ENCODE measurements at places on chromosomes 13 and 19.
A peak's percentile ranks its signal among the peaks of the same experiment; 100 is the strongest.

- DNase-seq = no peak
Observed at GRCh38 chr19:38213469-38213868, 10.6 kb downstream of the DPF1 start.

DNA sequence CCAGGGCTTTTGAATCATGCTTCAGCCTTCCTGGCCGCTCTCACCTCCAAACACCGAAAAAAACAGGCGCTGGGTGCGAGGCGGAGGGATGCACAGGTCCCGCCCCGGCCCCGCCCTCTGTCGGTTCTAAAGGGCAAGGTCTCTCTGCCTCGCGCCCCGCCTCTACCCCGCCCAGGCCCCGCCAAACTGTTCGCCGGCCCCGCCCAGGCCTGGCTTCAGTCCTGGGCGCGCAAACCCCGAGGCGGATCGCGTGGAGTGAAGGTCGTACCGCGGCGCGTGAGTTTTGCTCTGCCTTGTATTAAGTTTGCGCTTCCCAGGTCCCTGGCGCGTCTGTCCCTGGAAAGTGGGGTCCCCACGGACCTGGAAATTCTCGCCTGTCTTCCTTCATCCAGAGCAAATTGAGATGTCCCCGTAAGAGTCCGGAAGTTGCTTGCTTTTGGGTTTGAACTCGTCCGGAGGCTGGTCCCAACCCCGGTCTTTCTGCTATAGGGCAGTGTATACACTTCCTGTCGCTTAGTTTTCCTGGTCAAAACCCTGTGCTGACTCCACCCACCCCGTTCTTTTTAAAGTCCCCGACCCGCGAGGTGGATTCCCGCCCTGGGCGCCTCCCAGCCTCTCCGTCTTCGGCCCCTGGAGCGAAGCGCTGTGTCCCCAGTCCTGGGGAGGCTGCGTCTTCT lies 8.4 kb downstream of the ZNF808 start:
- DNase-seq = no peak

GRCh38 chr19:52990759-52991418 lies 22.8 kb upstream of the ERVV-1 start:
- no peak for DNase-seq

DNA sequence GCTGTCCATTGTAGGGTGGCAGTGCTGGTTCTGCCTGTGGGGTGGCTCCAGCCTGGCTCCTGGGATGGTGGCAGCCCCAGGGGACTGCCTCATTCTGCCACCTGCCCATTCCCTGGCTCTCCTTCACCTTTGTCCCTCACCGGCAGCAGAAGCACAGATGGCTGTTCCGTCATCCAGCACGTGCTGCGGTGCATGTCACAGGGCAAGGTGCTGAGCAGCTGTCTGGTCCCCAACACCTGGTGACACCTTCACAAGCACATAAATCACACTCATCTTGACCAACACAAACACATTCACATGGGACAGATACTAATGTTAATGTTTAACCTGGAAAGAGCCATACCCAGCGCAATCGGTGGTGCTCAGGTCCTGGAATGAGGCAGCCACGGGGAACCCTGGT lies 126.8 kb downstream of the UQCRFS1 start:
- peak; percentile 40 for DNase-seq

- no peak for DNase-seq
Observed at GRCh38 chr19:17797424-17798201, 2.7 kb downstream of the B3GNT3 start.

GRCh38 chr13:29423050-29423449 lies 172.4 kb downstream of the SLC7A1 start:
- DNase-seq = no peak

DNA sequence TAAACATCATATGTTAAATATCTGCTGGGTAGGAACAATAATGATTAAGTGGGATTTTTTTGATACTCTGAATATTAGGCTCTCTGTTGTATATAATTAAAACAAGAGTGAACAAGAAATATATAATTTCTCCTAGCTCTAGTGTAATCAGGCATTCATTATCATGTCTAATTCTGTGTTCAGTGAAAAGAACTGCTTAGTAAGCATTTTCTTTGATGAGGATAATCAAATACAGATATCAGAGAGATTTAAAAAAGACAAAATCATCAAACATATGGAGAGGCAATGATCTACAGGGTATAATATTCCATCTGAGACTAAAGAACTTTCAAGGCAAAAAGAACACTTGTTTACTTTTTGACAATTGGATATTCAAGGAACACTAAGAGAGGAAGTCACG lies 241.1 kb downstream of the DNAJC15 start:
- no peak for DNase-seq

DNA sequence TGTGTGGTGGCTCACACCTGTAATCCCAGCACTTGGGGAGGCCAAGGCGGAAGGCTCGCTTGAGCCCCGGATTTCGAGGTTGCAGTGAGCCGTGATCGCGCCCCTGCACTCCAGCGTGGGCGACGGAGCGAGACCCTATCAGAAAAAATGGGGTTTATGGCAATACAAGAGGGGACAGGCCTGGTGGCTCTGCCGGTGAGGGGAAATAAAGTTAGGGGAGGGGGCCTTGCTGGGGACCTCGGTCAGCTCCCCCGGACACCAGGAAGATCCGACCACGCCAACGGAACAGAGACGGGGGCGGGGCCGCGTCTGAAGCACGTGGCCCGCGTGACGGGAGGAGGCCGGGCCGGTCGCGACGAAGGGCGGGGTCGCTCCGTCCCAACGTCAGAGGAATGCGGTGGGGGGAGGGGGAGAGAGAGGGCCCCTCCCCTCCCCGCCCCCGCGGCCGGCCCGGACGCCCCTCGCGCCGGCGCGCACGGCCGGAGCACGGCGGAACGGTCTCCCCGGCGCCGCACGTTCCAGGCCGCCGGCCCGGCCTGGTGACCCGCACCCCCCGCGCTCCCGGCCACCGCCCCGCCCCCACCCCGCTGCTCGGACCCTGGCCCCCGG lies 1.9 kb upstream of the HNRNPL start:
- peak; percentile 94 for DNase-seq

GRCh38 chr19:42193706-42194105 lies 23.8 kb downstream of the DEDD2 start:
- no peak for DNase-seq

DNA sequence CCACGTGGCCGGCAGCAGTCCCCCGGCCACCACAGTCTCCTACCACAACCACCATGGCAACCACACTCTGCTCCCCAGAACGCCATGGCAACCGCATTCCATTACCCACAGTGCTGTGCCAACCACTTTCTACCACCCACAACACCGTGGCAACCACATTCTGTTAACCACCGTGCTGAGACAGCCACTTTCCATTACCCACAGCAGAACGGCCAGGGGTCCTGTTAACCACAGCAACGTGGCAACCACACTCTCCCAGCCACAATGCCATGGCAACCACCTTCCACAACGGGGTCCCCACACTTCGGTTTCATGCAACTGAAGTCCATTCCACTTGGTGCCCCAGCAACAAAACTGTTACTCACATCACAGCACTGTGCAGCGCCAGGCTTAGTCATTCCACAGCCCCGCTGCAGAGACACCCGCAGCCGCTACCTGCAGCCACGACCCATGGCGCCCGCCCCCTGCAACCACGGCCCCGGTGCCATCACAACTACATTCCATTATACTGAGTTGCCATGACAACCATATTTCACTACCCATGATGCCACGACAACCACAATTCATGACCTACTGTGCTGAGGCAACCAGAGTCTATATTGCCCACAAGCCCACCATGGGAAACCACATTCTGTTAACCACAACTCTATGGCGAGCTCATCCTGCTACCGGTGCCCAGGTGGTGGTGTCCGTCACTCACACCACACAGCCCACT lies 10.0 kb downstream of the DPF1 start:
- no peak for DNase-seq

GRCh38 chr19:11382898-11383705 lies 1.0 kb downstream of the EPOR start:
- DNase-seq = peak; percentile 32

DNA sequence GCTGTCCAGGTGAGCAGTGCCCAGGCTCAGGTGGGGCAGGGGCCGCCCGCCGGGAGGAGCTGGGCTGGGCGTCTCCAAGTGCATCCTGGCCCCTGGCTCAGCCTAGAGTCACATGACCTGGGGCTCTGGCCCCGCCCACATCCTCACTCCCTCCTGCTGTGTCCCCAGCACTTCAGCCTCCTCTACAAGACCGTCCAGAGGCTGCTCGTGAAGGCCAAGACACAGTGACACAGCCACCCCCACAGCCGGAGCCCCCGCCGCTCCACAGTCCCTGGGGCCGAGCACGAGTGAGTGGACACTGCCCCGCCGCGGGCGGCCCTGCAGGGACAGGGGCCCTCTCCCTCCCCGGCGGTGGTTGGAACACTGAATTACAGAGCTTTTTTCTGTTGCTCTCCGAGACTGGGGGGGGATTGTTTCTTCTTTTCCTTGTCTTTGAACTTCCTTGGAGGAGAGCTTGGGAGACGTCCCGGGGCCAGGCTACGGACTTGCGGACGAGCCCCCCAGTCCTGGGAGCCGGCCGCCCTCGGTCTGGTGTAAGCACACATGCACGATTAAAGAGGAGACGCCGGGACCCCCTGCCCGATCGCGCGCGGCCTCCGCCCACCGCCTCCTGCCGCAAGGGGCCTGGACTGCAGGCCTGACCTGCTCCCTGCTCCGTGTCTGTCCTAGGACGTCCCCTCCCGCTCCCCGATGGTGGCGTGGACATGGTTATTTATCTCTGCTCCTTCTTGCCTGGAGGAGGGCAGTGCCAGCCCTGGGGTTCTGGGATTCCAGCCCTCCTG lies 16.8 kb upstream of the CELF5 start:
- no peak for DNase-seq

GRCh38 chr19:53876651-53877224 lies 5.3 kb upstream of the PRKCG start:
- no peak for DNase-seq

DNA sequence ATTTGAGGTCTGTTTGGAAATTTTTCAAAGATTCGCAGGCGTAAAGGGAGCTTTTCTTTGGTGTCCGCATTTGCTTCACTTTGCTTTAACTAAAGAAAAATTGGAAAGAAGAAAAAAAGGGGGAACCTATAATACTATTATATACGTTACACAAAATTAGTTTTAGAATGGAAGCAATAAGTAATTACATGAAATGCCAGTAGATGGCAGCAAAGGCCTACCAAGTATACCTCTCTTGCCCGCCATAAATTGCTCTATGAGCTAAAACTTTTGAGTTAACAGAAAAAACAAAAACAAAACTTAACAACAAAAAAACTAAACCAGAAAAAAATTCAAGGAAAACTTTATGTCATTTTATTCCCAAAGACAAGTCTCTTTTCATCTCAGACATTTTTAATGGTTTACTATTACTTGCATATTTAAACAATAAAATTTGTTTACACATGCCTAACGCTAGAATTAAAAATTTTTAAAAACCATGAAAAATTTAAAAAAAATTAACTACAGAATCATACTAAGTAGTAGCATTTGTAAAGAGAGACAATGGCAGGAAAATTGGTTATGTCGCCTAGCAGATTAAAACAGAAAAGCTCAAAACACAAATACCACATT lies 271.4 kb downstream of the NALCN start:
- peak; percentile 51 for DNase-seq

GRCh38 chr19:2627319-2627829 lies 75.1 kb downstream of the GNG7 start:
- no peak for DNase-seq

DNA sequence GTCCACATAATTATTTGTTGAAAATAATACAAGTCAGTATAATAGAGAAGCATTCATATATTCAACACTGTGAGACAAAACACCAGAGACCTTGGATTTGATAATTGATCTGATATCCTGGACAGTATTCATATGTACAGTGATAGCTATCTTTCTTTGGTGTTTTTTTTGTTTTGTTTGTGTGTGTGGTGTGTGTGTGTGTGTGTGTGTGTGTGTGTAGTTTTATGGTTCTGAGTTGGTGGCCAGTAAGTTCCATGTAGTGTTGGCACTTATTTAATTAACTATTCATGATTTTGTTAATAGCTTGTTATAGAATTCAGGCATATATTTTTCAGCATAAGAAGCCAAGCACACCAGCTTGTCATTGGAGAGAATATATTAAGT lies 1.6 kb upstream of the ANGPTL6 start:
- no peak for DNase-seq

DNA sequence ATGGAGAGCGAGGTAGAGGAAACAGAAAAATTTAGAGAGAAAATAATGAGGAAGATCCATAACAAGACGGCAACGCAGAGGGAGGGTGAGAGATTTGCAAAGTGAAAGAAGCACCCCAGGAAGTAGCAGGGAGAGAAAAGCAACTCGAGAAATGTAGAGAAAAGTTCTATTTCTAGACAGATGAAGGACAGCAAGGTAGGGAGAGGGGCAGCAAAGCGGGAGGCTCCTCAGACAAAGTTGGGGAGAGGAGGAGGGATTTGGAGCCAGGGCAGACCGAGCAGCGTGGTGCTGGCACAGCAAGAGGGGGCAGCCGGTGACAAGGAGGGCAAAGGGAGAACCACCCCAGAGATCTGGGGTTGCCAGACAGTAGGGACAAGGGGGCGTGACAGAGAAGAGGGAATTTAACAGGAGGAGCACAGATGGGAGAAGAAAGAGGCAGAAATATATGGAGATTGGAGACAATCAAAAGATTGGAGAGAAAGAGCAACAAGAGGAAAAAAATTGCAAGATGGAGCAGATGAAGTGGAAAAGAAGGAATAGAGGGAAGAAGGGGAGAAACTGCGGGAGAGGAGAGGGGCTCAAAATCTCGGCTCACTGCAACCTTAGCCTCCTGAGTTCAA lies 989 bp downstream of the ZNF766 start:
- DNase-seq = no peak

GRCh38 chr13:71751073-71751472 lies 115.9 kb downstream of the DACH1 start:
- DNase-seq = peak; percentile 18

DNA sequence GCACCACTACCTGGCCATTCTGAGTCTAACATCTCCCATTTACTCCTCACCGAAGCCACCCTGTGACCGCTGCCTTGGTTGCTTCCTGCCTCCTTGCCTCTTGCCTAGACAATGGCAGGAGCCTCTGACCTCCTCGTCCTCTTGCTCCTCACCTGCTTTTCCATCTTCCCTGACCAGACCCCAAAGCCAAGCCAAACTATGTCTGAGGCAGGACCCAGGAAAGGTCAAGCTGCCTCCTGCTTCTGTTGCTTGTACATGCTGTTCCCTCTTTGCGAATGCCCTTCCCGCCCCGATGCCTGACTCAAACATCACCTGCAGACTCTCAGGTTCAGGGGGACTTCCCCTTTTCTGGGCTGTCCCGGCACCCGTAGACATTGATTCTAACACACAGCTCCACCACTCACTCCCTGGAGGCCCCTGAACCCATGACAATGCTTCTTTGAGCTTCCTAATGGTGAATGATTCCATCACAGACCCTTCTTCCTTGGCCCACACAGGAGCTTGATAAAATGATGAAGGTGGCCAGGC lies 60.8 kb downstream of the F2RL3 start:
- DNase-seq = no peak

GRCh38 chr13:28820099-28821051 lies at the start of gene MTUS2:
Gene MTUS2 (plus strand): TSS chr13:28820339.
- no peak for DNase-seq

- no peak for DNase-seq
Observed at GRCh38 chr19:4969772-4970531, 1.0 kb downstream of the KDM4B start.
